ENCODE measurements at places on chromosomes 5 and 9.

- DNase-seq, result no peak
Observed at GRCh38 chr5:23405316-23406068, 101.9 kb upstream of the PRDM9 start.

DNA sequence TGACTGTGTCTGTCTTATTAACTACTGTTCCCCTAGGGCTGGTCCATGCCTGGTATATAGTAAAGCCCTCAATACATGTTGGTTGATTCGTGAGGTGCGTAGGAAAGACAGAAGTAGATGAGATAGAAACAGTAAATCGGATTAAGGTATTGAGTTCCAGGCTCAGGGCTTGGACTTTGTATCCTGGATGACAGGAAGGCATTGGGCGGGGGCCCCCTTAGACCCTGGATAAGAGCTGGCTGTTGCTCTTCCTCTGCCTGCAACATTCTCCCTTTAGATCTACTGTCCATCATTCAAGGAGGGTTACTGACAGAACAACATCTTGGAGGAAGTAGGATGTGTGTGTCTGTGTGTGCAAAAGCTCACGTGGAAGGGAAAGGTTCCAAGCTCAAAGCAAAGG, 31.2 kb upstream of the CTNNA1 start:
- no peak for DNase-seq

GRCh38 chr9:135828656-135829055, 78.7 kb downstream of the CAMSAP1 start:
- DNase-seq, result no peak

- DNase-seq, result no peak
Observed at GRCh38 chr5:134132372-134133187, 18.1 kb downstream of the TCF7 start.

GRCh38 chr5:21806271-21806670, 1046.9 kb downstream of the CDH12 start:
- no peak for DNase-seq

DNA sequence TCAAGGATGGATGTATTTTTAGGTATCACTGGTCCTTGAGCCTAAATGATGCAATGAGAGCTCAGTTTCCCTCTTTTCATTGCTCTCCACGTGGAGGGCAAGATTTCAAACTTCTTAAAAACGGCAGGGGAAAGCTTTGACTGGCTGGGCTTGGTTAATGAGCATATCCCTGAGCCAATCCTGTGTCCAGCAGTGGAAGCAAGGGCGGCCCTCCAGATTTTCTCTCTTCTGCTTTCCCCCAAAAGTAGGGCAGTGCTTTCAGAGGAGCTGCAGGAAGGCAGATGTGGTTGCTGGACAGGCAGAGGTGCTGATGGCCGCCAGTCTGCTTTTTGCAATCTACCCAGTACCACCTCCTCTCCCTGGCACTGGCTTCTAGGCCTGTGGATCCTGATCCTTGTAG, 30.0 kb upstream of the TBC1D2 start:
- DNase-seq, result no peak

DNA sequence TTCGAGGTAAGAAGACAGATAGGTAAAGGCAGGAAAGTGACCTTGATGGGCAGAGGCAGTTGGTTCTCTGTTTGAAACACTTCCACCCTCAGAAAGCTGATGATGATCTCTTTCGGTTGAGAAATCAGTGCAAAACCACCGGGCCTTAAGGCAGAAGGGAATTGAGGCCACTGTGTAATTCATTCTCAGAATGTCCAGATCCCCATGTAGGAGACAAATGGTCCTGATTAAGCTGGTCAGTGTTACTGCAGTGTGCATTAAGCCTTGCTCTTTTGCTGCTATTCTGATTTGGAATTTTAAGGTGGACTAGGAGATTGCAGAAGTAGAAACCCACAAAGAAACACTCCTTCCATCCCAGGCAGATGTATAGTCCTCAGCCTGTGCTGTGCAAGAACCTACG, 255.2 kb downstream of the ARHGAP26 start:
- DNase-seq, result no peak

GRCh38 chr5:6338871-6339270, 39.5 kb downstream of the MED10 start:
- no peak for DNase-seq

- no peak for DNase-seq
Observed at GRCh38 chr9:97900103-97900737, 22.1 kb downstream of the TRMO start.

- no peak for DNase-seq
Observed at GRCh38 chr9:94287877-94288513, 28.9 kb downstream of the ZNF169 start.

- no peak for DNase-seq
Observed at GRCh38 chr9:38067859-38068681, 957 bp downstream of the SHB start.

DNA sequence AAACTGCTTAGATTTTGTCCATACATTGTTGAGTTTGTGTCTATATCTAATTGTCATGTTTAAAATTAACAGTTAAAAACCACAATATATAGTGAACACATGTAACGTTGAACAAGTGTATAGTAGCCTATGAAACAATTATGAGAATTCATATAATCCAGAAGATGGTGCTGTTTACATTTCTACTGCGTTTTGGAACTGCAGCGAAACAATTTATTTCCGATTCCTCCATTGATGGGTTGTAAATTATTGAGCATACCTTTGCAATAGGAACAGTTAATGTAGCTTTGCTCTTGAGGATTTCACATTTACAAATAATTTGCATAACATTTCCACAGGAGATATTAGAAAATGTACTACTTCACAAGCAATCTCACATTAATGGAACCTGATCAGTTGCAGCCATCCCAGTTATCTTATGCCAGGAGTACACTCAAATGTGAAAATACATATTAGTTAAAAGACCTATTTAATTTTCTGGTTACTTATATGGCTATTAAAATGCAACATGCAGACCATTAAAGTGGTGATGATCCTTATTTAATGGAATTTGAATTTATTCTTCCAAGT, 411.8 kb downstream of the CDH10 start:
- DNase-seq, result no peak

DNA sequence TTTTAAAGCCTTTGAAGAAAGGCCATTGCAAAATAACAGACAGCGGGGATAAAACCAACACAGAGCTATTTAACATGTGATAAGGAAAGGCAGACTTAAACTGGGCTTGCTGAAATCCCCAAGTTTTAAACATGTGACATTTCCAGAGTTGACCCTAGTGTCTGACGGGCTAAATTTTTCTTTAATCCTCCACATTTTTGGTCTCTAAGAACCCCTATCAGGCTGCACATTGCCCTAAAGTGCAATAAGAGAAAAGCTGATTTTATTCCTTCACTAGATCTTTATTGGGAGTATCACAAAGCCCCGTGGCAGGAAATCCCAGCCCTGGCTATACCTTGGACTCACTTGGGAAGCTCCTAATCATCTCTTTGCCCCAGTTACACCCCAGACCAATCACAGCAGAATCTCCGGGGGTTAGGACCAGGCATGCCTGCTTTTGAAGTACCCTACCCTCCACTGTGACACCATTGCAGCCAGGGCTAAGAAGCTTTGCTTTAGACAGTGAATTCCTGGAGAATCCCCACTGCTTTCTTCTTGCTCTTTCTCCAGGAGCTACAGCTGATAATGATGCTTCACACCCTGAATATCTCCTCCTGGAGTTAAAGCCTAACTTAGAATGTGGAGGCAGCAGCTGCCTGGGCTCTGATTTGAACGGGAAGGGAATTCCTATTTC, 20.1 kb upstream of the COL15A1 start:
- DNase-seq, result no peak

DNA sequence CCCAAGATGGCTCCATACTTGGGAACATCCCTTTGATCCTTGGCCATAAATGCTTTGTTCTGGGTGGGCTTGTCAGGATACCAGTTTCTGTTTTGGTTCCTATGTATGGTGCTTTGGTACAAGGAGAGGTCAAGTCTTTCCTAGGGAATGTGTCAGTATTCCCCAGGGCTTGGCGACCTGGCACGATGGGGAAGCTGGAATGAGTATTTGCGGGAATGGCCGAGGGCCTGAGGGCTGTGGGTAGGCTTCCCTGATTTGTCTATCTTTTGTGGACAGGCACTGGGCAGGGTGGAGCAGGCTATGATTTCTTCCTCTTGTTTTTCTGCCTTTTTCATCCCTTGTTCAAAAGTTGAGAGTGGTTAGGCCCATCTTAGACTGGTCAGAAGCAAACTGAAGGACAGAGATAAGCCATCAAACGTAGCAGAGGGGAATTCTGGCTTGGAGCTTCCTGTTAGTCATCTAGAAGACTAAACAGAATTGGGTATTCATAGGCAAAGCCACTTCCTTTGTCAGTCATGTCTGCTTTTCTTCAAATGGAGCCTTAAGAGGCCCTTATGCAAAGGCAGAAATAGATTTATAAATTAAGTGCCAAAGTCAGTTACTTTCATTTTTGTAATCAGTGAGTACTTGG, 13.7 kb downstream of the DOCK2 start:
- no peak for DNase-seq

- DNase-seq, result no peak
Observed at GRCh38 chr5:65141493-65141892, 340.2 kb downstream of the ADAMTS6 start.

GRCh38 chr5:176608937-176609723, 826 bp downstream of the GPRIN1 start:
- no peak for DNase-seq

DNA sequence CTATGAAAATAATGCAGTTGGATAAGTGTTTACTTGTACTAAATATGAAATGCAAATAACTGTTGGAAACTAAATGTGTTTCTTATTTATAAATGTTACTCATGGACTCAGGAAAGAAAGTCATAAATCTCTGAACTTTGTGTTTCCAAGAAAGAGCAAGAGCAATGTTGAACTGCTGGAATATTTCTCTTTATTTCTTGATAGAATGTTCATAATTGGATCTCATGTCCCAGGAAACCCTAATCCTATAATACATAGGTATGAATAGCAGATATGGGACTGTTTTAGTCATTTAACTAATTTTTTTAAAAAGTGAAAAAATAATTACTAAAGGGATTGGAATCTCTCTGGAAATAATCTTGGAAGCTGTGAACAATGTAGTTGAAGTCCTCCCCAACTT, 245.0 kb upstream of the ACTBL2 start:
- DNase-seq, result no peak

- no peak for DNase-seq
Observed at GRCh38 chr5:132463811-132464155, 26.8 kb downstream of the IRF1 start.

DNA sequence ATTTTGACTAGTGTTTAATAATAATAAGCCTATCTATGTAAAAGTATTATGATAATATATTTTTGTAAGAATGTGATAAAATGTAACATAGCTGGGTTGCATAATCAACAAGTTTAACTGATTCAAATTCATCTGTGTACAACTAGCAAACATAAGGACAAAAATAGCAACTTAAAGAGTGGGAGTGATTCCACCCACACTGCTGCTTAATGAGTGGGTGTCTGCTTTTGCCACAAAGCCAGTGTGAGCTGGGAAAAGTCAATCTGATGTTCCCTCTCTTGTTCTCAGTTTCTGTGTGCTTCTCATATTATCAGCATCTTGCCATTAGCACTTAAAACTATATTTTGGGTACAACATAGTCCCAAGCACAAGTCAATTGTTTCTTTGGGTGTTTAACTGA, 111.1 kb upstream of the DPYSL3 start:
- no peak for DNase-seq

- no peak for DNase-seq
Observed at GRCh38 chr9:122835313-122835731, 6.9 kb upstream of the PDCL start.

- no peak for DNase-seq
Observed at GRCh38 chr9:108278341-108278740, 577.4 kb downstream of the ACTL7B start.

DNA sequence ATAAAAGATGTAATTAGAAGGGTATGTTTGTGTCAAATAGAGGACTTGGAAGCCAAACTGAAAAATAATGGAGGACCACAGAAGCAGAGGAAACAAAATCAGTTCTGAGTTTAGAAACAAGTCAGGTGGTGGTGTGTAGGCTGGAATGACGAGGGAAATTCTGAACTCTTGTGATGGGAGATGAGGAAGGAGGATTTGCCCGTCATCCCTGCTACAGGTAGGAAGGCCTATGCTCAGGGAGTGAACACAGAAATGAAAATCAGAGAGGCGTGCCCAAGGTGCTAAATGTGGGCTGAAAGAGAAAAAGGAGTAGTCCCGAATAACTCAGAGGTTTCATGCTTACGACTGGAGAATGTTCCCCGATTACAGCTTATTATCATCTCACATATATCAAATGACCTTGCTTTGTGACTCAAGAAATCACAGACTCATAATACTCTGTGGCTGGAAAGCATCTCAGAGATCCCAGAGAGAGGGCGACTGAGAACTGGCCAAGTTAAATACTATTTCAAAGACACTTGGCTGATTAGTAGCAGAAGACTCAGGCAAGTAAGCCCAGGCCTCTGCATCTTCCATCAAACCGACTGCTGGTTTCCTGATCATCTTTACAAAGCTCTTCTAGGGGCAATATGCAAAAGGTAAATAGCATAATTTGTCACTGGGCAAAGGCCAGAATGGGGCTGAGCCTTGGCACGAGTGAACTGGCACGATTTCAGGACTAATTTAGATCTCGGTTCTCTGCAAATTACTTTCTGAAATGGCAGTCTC, 126.0 kb downstream of the SUSD1 start:
- peak; percentile 66 for DNase-seq

- no peak for DNase-seq
Observed at GRCh38 chr5:122694884-122695283, 80.0 kb upstream of the SNX2 start.

DNA sequence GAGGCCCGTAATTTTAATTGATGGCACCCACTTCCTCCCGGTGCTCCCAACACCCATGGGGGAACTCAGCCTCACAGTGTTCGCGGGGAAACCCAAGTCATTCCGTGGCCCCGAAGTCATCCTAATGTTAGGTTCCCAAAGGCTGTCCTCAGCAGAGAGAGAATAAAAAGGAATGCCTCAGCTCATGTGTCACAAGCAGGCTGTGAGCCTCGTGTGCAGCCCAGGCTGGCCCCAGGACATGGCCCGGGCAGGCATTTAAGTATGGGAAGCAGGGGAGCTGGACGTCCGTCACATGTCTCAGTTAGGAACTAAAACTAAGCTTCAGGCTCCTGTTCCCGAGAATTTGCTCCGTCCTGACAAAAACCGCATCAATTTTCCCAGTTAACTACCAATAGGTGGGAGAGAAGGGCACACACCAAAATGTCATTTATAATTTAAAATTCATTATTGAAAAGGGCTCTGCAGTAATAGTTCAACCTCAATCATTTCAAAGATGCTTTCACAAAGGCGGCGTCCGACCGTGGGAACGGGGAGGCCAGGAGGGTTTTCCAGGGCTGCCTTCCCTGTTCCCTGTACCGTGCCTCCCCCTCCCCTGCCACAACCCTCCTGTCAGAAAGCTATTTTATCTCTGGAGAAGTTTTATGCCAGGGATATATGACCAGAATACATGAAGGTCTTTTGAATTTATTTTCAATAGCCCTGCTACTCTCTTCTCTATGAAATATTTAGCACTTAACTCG, 137.3 kb downstream of the FSTL4 start:
- no peak for DNase-seq

- DNase-seq, result no peak
Observed at GRCh38 chr9:36945999-36946398, 88.1 kb downstream of the PAX5 start.

GRCh38 chr5:120657104-120657503, 193.0 kb downstream of the PRR16 start:
- DNase-seq, result no peak
